ENCODE measurements at places on chromosomes 6 and 20.

DNA sequence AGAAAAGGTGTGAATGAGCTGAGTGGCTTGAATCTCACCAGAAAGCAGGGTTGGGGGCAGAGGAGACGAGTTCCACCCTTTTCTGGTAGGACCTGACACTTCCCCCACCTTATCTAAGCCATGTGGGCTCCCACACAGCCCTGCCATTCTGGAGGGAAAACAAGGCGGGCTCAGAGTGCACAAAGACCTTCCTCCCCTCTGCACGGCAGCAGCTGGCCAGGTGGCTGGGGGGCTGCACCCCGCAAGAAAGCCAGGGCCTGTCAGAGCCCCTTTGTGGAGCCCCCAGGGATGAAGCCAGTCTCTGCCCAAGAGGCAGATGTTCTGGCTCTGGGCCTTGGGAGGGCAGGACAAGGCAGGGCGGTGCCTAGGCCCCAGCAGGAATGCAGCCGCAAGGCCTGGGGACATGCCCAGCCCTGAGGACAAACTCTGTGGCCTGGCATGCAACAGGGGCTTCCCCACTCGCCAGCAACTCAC, 48.4 kb upstream of the DSN1 start:
- no peak for DNase-seq

- DNase-seq: no peak
These were observed 141.3 kb downstream of the PREX1 start for GRCh38 chr20:48686238-48687116.

DNA sequence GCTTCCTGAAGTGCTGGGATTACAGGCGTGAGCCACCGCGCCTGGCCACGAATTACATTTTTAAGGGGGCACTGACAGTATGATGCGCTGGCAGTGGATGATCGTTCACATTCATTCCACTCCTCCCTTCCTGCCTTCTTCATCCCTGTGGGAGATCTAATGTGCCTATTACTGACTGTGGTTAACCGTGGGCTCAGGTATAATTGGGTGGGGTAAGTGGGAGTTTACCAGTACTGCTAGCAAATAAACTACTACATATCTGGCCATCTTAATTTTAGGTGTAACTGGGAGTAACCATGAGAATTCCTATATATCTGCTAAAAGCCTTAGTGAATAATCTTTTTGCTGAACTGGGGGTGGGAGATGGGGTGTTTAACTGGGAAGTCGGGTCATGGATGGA, 6.5 kb upstream of the BLOC1S5 start:
- DNase-seq: no peak

GRCh38 chr6:90429713-90430112, 133.1 kb upstream of the BACH2 start:
- no peak for DNase-seq

GRCh38 chr6:169890901-169891300, 139.5 kb downstream of the ERMARD start:
- DNase-seq: no peak

All from CD4-positive, alpha-beta T cell treated with Interleukin-12 subunit alpha and Interleukin-12 subunit beta, for 1 hour (primary cell).